ENCODE measurements at places on chromosomes 4 and X.
A peak's percentile ranks its signal among the peaks of the same experiment; 100 is the strongest.

GRCh38 chr4:7759216-7759615 is 180.4 kb downstream of the AFAP1 start:
- peak; percentile 51 for DNase-seq

- no peak for DNase-seq
Observed at GRCh38 chrX:40167233-40167849, 69.6 kb upstream of the BCOR start.

- no peak for DNase-seq
Observed at GRCh38 chr4:153146031-153146430, 58.2 kb upstream of the TRIM2 start.

- no peak for DNase-seq
Observed at GRCh38 chr4:13907255-13907751, 279.8 kb upstream of the BOD1L1 start.

DNA sequence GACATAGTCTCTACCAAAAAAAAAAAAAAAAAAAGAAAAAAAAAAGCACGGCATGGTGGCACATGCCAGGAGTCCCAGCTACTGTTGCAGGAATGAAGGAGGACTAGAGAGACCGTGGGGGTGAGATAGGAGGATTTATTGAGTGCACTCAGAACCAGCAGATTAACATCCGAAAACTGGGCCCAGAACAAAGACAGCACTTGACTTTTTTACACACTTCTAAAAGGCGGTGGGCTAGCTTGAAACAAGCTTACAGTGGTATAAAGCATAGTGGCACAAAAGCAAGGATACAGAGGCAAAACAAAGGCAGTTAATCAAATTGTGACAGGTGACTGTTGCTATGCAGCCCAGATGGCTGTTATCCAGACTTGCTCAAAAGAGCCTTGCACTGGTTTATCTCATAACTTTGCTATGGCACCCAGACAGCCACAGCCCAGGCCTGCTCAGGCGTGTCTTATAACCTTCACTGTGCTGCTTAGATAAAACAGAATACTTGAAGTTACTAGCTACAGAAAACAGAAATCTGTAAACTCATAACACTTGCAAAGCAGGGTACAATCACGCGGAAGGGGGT is 9.9 kb upstream of the PI4K2B start:
- DNase-seq, result peak; percentile 9
